ENCODE measurements at places on chromosomes 6 and 20.

GRCh38 chr6:154485815-154486214, 24.7 kb downstream of the CNKSR3 start:
- DNase-seq, result no peak

DNA sequence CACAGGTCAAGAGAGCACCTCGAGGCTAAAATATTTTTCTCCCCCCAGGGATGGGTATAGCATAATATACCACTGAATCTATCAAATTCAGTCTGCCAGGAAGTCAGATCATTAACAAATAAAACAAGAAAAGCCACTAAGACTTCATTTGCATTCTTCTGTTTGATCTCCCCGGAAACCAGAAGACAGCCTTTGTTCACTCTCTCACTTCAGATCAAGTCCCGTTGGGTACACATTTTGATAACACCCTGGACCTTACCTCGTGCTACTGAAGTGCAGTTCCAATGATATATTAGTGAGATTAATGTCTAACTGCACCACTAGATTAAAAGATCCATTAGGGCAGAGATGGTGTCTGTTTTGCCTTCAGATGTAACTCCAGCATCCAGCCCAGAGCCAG, 157.7 kb upstream of the B3GAT2 start:
- DNase-seq, result no peak

DNA sequence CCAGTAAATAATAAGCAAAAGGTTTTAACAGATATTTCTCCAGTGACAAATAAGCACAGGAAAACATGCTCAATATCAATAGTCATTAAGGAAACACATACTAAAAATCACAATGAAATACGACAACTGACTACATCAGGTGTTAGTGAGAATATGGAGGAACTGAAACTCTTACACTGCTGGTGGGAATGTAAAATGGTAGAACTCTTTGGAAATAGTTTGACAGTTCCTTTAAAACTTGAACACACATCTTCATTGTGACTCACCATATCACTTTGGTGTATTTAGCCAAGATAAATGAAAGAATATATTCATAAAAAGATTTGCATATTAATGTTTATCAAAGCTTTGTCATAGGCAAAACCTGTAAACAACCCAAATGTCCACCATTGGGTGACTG, 11.3 kb upstream of the MAP3K5 start:
- no peak for DNase-seq

DNA sequence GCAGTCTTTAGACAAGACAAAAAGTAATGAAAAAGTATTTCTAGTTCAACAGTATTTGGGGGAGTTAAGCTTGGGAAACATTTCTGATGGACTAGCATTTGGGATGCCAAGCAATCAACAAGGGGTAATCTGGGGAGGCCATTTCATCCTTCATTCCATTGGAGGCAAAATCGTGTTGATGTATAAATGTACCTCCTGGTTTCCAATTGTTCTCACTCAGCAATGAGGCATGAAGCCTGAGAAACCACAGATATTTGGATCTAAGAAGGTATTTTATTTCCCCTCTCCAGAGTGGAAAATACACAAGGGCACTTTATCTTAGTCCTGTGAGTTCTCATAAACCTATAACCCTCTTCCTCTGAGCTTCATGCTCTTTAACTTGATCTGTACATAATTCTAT, 68.2 kb downstream of the TBX18 start:
- no peak for DNase-seq

GRCh38 chr6:158620963-158621693, 23.4 kb downstream of the DYNLT1 start:
- DNase-seq, result no peak

- no peak for DNase-seq
Measured at GRCh38 chr6:96620851-96621250, 57.9 kb downstream of the FHL5 start.

GRCh38 chr6:161066511-161066910, 74.9 kb downstream of the MAP3K4 start:
- DNase-seq, result no peak

DNA sequence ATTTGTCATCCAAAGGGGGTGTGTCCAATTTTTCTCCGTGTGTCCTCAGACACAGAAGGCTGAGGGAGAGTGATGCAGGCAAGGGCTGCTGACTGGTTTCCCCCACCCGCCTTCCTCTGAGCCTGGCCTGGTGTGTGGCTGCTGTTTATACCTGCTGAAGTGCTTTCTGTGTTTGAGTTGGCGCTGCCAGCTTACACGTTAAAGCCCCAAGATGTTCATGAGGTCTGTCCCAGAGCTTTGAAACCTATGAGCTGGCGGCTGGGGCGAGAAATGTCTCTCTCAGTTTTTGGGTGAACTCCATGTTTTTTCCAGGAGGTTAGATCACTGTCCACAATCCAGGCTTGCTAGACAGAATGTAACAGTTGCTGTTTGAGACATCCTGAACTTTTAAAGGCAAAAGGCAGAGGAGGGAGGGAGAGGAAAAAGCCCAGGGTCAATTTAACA, 69.0 kb upstream of the CCN2 start:
- DNase-seq, result no peak

- no peak for DNase-seq
Measured at GRCh38 chr6:20952699-20953474, 418.6 kb downstream of the CDKAL1 start.

Data from stimulated activated CD4-positive, alpha-beta T cell treated with anti-CD3 and anti-CD28 coated beads, Interleukin-1b, Interleukin-23, amount 100 ng/mL, for 48 hours (primary cell).